ENCODE measurements at places on chromosomes 1 and 21. TPM values are rescaled to one million over a fixed set of nuclear protein-coding genes. Genes with fewer than 3 reads are reported as not detected.

JAM2 gene
- polyA plus RNA-seq = 19.2 TPM

ASPM gene
- 0.08 TPM for polyA plus RNA-seq

FGR gene
- polyA plus RNA-seq = 7.2 TPM

CRNN gene
- polyA plus RNA-seq = not detected

PRELP gene
- 7.8 TPM for polyA plus RNA-seq

SLC9C2 gene
- polyA plus RNA-seq = not detected

PLEKHA6 gene
- 12.8 TPM for polyA plus RNA-seq

FCN3 gene
- polyA plus RNA-seq = 141 TPM
